AG04450 (cell line): ENCODE measurements at places on chromosomes 3 and 15.

- DNase-seq: no peak
Observed at GRCh38 chr15:42165106-42165505, 8.7 kb upstream of the PLA2G4F start.

DNA sequence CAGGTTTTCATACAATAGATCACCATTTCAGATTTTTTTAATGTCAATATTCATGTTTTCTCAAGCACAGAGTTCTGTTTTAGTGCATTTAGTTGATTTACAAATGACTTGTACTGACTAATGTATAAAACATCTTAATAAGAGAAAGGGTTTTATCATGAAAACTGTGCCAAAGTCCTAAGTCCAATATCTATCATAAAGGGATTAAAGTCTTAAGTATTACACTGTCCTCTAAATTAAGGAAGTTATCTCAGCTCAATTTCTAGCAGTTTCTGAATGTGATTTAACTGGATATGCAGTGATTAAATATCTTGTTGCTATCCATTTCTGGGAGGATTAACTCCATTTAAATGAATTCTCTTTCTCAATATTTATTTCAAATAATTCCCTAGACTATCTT lies 381.1 kb upstream of the CNTN4 start:
- DNase-seq: no peak

GRCh38 chr3:107430214-107430995 lies 53.2 kb downstream of the CCDC54 start:
- DNase-seq: no peak

- DNase-seq: no peak
Observed at GRCh38 chr15:35727627-35728026, 181.7 kb upstream of the DPH6 start.

GRCh38 chr15:90808517-90809235 lies 59.7 kb upstream of the FURIN start:
- DNase-seq: no peak

DNA sequence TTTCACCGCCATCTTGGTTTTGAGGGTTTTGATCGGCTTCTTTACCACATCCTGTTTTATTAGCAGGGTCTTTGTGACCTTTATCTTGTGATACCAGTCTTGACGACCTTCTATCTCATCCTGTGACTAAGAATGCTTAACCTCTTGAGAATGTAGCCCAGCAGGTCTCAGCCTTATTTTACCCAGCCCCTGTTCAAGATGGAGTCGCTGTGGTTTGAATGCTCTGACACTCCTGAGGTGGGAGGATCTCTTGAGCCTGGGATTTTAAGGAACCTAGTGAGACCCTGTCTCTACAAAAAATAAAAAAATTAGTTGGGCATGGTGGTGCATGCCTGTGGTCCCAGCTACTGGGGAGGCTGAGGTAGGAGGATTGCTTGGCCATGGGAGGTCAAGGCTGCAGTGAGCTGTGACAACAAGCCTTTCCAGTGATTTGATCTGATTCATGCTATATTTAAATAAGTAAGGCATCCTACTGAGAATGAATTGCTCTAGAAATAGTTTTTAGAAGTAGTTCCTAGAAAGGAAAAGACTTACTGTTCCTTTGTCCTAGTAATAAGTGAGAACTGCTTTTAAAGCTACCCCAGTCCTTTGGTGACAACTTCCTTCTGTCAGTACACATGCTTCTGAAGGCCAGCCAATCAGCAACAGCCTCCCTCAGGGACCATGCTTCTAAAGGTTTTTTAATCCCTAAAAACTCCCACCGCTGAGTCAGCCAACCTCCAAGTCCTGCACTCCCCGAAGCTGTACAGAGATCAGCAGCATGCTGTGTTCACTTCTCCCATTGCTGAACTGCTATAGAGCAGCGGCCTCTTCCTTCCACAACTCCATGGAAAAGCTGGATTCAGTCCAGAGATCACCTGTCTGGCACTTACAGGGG lies 9.1 kb upstream of the CEMIP start:
- DNase-seq: no peak

DNA sequence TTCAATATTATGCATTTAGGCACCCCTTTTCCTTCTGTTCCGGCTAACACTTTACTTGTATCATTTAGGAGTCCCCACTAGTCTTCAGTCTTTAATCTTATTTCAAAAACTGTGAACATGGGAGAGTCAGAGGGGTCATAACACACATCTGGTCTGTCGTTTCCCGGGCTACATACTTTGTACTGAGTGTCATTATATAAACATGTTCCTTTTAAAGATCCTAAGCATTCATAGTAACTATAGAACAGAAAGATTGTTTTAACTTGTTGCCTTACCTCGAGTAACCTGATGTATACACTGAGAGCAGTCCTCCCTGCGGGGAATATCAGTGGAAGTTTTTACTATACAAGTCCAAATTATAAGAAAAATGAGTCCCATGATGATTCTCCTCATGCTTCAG lies 78.2 kb upstream of the VEPH1 start:
- no peak for DNase-seq

GRCh38 chr15:84570164-84570735 lies 30.6 kb upstream of the ZSCAN2 start:
- DNase-seq: no peak

GRCh38 chr3:197465197-197465995 lies 90.4 kb downstream of the BDH1 start:
- DNase-seq: no peak

GRCh38 chr3:45841420-45841756 lies 531 bp downstream of the LZTFL1 start:
- DNase-seq: no peak
